ENCODE measurements at places on chromosomes 11 and 22.

- no peak for DNase-seq
Observed at GRCh38 chr11:40130427-40130826, 1329.0 kb downstream of the LRRC4C start.

DNA sequence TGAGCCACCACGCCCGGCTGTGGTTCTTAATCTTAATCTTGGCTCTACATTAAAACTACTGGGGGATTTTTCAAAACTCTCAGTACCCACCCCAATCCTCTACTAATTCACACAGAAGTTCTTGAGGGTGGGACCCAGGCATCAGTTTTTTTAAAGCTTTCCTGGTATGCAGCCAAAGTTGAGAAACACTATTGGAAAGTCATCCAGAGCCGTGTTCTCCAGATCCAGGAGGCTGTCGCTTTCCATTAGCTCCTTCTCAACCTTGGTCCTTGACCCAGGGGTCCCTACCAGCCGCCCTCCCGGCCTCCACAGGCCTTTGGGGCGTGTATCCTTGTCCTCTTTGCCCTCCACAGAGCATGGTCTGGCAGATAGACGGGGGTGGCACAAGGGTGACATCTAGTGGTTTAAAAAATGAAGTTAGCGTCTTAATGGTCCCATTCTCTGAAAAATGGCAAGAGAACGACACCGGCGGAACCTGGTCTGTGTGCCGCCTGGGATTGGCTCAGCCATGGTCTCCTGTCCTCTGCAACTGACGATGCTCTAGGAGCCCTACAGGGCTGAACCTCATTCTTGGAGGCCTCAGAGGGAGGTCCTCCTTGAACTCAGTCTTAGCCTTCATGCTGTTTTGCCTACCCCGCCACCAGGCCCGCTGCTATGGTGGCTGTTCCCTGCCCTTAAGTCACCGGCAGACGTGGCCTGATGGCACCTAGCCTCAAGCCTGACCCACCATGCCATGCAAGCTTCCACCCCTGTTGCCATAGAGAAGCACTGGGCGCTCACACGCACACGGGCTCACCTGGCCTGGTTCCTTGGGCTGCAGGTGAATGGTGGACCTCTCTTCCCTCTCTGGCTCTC, 152.0 kb upstream of the SYN3 start:
- no peak for DNase-seq

DNA sequence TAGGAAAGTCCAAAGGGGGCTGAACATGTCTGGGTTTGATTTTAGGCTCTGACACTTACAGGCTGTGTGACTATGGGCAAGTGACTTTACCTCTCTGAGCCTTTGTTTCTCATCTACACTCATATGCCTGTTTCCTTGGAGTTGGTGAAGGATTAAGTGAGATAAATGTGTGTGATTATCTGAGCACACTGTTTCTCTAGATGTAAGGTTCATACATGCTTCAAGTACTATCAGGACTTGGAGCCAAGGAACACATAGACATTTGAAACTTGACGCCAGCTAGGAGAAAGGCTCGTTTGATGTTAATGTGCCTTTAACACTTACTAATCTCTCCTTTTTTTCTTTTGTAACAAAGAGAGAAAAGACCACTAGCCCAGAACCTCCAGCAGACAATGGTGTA, 9.7 kb downstream of the CRYBB1 start:
- no peak for DNase-seq

DNA sequence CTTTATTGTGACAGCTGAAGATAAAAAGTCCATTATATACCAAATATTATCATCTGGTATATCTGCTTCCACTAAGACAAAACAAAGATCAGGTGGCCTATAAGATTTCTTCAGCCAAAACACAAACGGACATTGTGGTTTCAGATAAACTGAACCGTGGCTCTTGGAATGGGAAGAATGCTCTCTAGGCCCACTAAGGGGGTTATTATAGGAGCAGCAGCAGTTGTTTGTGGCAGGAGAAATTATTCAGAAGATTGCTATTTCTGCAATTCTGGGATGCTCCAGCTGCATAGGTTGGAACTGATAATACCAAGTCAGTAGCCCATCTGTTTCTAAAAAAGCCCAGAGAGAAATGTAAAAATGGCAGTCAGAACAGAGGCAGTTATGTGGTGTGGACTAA, 145.3 kb downstream of the NCAM1 start:
- peak; percentile 54 for DNase-seq

- DNase-seq, result no peak
Observed at GRCh38 chr11:69360606-69361005, 66.7 kb downstream of the MYEOV start.

GRCh38 chr11:18011633-18012032, 1.2 kb downstream of the SERGEF start:
- DNase-seq, result no peak

DNA sequence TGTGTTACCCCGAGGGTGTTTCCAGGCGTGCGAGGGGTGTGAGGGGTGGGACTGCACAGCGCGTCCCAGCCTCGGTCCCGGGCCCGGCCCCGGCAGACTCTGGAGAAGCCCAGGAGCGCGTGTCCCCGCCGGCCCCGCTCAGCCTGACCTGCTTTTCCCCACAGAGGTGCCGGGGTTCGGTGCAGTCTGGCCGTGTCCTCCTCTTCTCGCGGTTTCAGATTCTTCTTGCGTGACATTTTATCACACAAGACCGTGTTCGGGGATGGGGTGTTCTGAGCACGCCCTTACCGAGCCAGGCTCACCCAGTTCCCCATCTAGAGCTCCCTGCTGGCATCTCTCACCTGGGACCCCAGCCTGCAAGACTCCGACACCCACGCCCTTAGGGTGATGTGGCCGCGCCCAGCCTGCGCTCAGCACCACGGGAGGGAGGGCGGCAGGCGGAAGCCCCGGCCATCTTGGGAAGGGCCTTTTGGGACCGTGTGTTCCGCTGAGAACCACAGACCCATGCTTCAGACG, 775.6 kb downstream of the BRD1 start:
- no peak for DNase-seq

DNA sequence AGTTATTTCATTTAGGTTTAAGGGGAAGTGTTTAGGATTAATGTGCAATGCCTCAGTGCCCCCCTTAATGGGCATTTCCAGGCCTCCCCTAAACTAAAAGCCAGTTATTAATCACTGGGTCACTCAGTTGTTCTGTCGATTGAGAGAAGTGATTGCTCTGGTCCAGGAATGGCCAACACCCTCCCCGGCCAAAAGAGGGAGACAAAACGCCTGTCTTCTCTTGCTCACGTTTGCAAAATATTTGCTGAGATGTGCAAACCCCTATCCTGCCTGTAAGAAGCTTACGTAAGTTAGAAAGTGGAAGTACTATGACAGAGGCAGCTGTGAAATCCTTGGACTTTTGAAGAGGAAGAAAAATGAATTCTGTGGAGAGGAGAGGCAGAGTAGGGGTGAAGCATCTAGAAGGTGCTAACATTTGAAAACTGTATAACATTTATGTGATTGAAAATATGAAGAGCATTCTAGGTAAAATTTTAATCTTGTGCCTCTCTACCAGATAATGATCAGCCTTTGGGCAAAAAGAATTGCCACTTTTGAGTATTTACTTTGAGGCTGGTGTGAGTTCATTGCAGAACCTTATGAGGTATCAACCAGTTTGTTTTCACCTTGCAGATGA, 37.7 kb downstream of the NTM start:
- peak; percentile 0 for DNase-seq

Measured in BJ (cell line).